ENCODE measurements at places on chromosomes 4 and X.
A peak's percentile ranks its signal among the peaks of the same experiment; 100 is the strongest.

DNA sequence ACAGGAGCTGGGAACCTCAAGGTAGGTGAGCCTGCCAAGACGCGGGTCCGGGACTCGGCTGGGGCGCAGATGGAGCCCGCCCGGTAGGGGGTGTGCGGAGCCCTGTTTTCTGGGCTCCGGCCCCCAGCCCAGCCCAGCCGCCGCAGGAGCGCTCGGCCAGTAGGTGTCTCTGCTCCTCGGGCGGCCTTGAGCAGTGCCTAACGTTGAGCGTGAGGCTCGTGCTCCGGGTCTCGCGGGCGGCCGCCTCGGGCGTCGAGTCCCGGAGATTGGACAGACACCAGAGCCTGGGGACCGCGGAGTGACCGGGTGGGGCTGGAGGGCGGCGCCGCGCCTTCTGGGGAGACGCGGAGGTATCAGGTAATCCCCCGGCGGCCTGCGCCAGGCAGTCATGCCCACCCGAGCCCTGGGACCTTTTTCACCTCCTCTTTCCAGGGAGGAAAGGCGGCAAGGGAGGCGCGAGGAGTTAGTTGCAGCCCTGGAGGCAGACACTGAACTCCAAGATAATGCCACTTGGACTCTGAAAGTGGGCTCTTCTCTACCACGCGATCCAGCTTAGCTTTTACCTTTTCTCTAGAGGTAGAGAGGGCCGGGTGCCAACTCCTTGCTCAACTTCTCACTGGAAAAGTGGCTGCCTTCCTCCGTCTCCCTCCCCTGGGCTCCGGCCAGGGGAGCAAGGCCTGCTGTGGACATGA is 14.5 kb upstream of the FGG start:
- no peak for DNase-seq

DNA sequence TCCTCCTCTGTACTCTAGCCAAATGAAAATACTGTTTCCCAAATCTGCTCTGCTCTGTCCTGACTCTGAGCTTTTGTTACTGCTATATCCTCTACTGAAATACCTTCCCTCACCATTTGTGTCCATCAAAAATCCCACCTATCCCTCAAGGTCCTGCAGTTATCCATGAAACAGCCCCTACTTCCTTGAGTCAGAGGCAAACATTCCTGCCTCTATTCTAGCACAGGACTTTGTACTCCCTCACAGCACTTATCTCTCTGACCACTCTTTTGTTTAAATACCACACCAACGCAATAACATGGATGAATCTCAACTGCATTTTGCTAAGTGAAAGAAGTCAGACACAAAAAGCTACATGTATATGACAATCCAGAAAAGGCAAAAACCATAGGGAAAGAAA is 10.5 kb upstream of the RNF128 start:
- DNase-seq: no peak

DNA sequence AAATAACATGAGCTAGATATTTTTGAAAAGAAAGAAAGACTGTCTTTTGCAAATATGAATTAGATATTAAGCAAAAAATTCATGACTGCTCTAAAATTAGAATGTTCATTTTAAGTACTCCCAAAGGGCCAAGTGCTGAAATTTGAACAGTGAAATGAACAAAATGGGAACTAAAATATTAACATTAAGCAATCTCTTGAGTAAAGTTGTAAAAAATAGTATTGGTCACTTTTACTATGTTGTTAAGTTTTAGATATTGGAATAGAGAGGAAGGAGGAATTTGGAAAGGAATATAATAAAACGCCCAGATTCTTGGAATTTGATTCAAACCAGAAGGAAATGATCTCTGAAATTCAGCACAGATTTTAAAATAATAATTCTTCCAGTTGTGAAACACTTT is 125.9 kb upstream of the ANK2 start:
- DNase-seq: no peak

DNA sequence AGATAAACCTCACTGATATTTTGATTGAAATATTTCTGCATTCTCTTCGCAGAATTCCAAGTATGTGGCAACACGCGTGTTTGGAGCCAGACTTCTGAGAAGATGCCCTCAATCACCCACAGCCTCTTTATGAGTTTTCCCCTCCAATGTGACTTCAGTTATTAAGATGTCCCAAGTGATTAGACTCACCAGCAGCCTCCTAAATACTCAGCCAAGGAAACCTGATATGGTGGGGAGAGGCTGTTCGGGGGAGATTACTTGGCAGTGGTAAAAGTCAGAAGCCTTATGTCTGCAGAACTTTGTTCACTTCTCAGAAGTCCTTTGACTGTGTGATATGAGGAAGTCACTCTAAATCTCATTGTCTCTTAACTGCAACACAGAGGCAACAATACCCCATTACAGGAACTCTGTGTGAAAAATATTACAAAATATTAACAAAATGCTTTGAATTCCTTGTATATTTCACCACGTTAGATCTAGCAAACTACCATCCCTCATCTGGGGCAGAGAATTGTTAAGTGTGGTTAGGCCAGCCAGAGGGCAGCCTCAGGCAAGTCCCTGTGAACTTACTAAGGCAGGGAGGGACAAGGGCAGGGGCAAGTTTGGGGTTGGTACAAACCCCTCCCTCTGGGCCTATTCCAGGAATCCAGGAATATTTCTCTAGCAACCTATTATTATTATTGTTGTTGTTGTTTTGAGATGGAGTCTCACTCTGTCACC is 151.4 kb upstream of the USP9X start:
- peak; percentile 41 for DNase-seq

GRCh38 chrX:13248867-13249486 is 70.9 kb downstream of the ATXN3L start:
- DNase-seq: no peak

DNA sequence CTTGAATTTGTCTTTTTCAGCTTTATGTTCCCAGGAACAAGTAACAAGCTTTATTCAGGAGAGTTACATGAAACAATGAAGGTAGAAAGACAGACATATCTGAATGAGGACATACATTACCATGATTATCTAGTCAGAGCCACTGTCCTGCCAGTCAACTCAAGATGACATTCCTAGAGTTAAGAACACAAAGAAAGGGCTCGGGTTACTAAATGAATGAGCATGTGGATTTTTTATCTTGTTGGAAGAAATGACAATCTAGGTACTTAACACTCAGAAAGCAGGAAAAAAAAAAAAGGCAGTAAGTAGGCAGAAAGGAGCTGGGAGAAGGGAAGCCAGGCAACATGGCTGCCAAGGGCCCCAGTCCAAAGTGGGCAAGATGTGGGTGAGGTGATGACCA is 28.0 kb upstream of the PACRGL start:
- DNase-seq: no peak

DNA sequence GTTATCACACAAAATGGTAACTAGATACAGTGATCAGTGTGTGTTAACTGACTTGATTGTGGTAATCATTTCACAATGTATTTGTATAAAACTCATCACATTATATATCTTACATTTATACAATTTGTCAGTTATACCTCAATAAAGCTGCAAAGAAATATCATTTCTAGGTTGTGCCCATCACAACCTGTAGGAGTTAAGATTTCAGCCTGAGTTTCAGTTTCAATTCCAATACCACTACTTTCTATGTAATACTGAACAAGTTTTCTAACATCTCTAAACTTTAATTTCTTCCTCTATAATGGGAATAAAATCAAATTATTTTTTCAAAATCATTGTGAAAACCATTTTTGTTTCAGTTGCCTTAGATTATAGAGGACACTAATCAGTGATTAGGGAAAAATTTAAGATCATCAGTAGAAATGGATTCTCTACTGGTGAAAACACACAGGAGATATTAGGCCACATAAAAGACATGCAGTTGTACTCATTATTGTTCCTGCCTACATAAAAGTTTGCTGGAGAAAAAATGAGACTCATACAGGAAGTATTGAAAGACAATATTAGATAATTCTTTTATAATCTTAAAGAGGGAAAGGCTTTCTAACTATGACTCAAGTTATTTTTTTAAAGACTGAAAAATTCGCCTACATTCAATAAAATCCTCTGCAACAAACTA is 18.4 kb upstream of the TBC1D1 start:
- no peak for DNase-seq

DNA sequence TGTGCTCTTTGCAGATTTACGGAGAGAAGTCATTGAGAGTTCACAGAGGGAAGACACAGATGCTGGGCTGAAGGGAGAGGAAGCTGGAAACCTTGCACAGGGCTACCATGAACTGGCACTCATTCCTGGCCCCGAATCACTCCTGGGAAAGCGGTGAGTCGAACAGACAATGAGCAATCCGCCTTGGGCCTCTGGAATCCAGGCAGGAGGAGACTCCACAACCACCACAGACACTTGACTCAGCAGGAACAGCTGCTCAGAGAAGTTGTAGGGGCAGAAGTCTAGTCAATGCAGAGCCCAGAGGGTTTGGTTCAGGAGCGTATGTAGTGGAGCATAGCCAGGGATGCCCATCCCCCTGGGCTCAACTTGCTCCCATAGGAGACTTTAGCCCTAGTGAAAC is 62.8 kb upstream of the GRIA3 start:
- no peak for DNase-seq

DNA sequence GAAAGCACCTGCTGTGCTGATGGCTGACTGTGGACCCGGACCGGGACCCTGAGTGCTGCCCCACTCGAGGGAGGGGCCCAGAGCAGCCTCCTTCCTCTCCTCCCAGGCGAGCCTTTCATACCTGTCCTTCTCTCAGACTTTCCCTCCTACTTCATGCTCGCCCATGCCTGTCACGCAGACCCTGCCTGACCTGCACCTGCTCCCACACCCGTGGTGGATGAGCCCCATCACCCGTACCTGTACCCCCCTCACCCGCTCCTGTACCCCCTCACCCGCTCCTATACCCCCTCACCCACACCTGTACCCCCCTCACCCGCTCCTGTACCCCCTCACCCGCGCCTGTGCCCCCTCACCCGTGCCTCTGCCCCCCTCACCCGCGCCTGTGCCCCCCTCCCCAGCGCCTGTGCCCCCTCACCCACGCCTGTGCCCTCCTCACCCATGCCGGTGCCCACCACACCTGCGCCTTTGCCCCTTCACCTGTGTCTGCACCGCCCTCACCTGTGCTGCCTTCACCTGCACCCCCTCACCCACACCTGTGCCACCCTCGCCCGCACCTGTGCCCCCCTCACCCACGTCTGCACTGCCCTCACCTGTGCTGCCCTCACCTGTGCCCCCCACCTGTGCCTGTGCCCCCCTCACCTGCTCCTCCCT is 5.8 kb downstream of the MAEA start:
- no peak for DNase-seq

DNA sequence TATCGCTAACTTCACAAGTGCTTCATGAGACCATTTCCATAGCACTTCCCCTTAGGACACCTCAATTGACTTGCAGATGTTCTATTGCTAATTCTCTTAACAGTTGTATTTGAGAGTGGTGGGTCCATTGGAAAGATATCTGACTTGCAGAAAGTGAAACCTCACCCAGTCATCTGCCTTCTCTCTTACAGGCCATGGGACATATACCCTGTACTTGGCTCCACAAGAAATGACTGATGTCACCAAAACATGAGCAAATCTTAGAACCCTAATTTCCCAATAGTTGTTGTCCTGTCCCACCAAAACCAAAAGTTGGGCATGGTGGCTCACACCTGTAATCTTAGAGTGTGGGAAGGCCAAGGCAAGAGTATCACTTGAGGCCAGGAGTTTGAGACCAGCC is 101.9 kb upstream of the MAML3 start:
- no peak for DNase-seq

DNA sequence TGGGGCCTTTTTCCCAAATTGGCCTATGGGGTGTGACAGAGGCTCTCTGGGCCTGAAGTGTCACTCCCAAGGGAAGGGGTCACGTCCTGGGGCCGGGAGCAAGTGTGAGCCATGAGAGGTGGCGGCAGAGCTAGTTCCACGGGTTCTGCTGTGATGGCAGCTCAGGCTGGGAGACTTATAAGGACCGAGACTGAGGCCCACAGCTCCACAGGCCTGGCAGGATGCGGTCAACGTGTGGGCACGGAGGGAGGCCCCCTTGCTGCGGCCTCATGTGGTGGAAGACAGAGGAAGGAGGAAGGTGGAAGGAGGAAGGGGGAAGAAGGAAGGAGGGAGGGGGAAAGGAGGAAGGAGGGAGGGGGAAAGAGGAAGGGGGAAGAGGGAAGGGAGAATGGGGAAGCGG is 7.2 kb upstream of the CPLX1 start:
- DNase-seq: no peak

DNA sequence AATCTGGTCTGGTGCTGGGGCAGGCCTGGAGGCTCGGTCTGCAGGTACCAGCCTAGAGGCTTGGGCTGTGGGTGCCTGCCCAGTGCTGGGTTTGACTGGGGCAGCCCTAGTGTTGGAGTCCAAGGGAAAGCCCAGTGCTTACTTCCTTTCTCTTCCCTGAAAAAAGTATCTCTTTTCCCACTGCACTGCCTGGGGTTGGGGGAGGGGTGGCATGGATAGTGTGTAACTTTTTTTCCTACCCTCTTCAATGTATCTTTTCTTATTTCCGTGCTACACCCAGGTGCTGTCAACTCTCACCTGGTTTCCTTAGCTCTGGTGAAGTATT is 21.6 kb downstream of the KANTR start:
- DNase-seq: no peak

GRCh38 chr4:106160560-106160959 is 155.4 kb downstream of the TBCK start:
- no peak for DNase-seq

DNA sequence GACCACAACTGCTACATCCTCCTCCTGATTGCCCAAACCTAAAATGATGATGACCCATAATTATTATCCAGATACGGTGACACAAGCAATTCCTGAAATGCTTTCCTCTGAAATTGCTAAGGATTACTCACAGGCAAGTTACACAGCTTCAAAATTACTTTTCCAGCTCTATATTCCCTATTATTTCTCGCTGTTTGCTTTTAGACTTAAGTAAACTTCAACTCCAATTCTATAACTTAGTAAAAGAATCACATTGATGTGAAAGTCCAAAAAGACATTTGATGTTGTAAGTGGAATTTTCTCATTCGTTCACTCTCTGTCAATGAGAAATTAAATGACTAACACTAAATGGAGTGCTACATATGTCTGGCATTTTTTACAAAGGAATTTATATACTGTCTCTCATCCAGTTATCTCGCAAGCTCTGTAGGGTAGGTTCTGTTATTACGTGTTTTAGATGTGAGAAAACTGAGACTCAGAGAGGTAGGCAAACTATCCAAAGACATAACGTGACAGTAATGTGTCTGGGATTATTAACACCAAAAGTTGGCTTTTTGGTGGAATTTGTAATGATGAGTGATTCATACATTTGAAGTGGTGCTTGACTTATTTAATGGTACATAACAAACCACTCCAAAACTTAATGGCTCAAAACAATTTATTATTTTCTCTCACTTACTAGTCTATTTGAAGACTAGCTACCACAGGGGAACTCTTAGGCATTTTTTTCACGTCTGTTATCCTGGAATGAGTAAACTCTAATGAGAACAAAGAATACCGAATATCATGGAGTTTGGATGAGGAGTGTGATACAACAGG is 31.5 kb downstream of the PALLD start:
- peak; percentile 78 for DNase-seq
